CD8-positive, alpha-beta memory T cell (primary cell): ENCODE measurements at places on chromosomes 2 and 18.

DNA sequence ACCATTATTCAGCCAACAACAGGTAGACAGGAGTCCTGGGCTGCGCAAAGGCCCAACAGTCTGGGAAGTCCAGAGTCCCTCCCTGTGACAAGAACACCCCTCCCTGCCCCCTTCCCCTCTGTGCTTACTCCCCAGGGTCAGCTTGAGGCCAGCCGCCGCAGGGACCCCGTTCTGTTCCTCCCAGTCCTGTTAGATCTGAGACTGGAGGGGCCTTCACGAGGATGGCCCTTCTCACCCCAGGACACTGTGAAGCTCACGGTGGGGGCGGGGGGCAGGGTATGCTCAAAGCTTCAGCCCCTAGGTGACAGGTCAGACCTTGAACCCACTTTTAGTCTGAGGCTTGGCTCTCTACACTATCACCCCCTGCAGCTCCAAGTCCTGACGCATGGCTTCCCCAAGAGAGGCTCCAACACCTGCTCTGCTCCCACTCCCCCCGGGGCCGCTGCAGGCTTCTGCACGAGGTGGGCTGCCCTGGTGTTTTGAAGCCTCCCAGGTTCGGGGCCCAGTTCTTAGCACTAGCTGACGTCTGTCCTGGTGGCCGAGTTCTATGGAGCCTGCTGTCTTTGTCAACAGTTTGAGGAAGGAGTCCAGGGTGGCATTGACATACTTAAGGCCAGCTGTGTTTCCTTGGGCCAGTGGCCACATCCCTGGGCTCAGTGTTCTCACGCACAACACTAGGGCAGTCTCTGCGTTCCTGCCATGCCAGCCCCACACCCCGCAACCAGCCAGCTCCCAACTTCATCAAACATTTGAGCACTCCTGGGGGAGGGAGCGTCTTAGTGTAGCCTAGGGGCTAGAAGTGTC, 37.2 kb upstream of the HPCAL1 start:
- no peak for DNase-seq

DNA sequence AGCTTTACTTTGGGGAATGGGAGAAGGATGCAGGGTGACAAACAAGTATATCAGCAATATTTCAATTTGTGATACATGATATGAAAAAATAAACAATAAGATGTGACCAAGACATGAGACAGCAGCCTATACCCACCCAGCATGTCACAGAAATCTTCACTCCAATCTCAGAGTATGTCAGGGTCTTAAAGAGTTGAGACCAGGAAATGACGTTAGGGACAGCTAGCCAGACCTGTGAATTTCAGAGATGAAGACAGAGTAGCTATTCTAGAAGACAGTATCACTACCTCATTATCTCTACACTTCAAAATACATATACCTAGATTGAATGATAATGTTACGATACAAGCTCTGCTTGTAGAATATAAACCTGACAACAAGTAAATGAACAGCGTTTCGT, 282.8 kb downstream of the ZEB2 start:
- DNase-seq = no peak

DNA sequence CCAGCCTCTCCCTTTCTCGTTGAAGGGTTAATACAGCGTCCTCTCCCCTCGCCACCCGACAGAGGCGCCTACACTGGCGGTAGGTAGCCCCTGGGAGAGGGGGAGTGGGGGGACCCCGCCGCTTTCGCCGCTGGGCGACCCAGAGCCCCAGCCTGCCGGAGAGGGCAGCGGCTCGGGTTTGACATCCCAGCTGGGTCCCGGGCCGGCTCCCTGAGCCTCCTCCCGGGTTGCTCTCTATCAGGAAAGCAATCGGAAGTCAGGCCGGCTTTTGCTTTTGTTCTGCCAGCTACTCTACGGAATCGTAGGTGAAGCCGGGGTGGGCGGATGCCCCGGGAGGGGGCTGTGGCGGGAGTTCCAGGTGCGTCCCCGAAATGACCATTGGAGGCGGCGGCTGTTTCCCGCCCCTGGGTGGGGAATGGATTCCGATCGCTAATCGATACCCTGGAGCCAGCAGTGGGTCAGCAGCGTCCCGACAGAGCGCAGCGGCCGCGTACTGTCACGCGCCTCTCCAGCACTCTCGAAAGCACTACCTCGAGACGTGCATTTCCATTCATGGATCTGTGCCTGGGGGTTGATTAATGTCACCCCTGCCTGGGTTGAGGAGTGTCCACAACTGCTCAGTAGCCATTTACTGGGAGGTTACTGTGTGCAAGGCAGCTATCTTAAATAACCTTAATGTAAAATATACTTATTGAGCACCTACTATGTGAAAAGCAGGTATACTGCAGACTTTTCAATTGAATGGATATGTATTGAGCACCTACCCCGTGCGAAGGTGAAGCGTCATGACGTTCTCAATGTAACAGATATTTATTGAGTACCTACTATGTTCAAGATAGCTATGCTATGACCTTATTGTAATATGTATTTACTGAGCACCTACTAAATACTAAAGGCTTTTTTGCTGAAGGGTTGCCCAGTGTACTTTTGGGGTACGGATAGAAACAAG, 1.1 kb downstream of the MAPK4 start:
- no peak for DNase-seq

- no peak for DNase-seq
Measured at GRCh38 chr18:65523461-65523860, 227.4 kb upstream of the CDH7 start.

DNA sequence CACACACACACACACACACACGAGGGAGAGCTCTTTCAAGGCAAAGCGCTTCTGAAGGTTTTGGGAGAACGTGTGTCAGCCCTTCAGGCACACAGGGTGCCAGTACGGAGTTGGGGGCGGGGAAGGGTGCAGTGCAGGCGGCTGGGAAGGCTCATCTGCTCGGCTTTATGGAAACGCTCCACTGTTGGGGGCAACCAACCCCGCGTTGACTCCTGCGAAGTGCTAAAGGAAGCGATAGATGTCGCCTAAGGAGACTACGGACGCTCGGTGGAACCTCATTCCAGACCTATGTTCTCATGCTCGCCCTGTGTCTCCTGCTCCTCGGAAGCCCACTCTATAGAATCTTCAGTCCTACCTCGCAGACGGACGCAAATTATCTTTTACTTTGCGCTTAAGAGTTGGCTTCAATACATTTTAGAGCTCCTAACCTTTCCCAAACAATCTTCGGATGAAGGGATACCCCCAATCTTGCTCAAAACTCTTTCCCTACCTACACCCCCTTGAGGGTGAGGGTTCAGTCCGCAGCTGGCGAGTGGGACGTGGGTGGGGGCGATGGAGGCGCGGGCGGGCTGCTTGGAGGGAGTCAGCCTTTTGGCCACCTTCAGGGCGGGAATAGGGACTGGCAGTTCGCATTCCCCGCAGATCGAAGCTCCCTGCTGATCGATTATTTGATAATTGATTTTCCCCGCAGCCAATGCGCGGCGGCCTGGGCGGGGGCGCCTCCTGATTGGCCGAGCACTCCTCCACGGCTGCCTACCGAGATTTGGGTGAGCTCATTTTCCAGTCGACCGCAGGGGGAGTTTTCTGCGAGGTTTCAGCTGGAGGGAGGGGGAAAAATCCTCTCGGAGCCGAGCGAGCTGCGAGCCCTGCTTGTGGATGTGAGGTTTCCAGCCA, 1.9 kb upstream of the MEIS1 start:
- DNase-seq = no peak
